H1 (cell line): ENCODE measurements at places on chromosomes 1 and 21.

DNA sequence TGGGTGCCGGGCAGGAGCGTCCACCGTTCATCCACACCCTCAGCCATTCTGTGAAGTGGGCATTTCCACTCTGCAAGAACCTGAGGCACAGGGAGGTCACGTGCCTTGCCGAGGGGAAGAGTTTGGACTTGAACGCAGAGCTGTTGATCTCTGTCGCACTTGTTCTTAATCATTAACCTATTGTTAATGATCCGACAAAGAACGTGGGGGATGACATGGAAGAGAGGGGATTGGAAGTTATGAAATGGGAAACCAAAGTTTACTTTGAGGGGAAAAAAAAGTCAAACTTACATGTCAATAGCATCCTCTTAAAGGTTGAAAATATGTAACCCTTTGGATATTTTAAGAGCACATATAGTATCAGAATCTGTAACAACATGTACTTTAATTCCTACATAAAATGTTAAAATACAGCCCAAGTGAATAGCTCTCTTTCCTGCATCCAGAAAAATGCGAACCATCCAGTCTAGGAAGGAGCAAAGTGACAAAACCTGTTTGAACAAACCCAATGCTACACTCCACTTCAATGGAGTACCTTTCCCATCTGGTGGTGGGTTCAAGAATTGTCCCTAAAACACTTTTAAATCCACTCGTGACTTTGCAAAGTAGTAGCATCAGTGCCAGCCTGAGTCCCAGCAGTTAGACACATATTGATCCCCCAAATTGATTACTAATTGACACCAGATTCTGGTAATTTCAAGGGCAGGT lies 75.5 kb downstream of the SETD4 start:
- no peak for DNase-seq

- DNase-seq, result no peak
Measured at GRCh38 chr1:10787286-10787685, 9.2 kb downstream of the CASZ1 start.

GRCh38 chr1:18200136-18200717 lies 92.6 kb downstream of the IGSF21 start:
- DNase-seq, result no peak

DNA sequence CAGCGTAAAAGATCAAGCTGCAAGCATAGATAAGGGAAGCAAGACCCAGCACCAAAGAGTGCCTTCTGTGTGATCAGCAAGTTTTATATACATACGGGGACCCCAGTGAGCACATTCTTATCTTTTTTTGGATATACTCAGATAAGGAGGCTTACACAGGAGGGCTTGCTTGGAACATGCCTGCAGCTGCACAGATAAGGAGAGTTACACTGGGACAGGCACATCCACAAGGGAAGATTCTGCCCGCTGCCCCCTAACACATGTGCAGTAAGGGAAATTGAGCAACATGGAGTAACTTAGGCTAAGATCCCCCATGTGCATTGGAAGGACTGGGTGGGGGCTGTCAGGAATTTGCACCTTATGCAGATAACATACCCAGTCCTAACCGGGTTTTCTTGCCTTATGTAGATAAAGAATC lies 1334.8 kb downstream of the MRPL39 start:
- no peak for DNase-seq

- no peak for DNase-seq
Measured at GRCh38 chr1:190365283-190365682, 112.4 kb downstream of the BRINP3 start.
